A549 treated with CpdA at 1 μM for 4 hours (cell line): ENCODE measurements at places on chromosomes 2 and 18. TPM values are rescaled to one million over a fixed set of nuclear protein-coding genes. Genes with fewer than 3 reads are reported as not detected.

MEP1B gene
- 0.07 to 0.27 TPM in 2 of 5 replicates, not detected in the others for total RNA-seq

FOXI3 gene
- total RNA-seq, result not detected in 5 replicates

CFC1 gene
- total RNA-seq, result not detected in 5 replicates

CCDC121 gene
- 3.1 to 3.7 TPM (median 3.5 TPM) in 5 replicates for total RNA-seq

REG1A gene
- not detected in 5 replicates for total RNA-seq

KDSR gene
- 35.9 to 46.2 TPM (median 37.6 TPM) in 5 replicates for total RNA-seq

LBX2 gene
- 3.0 to 4.0 TPM (median 3.5 TPM) in 5 replicates for total RNA-seq

HOXD12 gene
- not detected in 5 replicates for total RNA-seq

CCDC148 gene
- 0.14 to 0.78 TPM (median 0.39 TPM) in 5 replicates for total RNA-seq

PRKRA gene
- 29.8 to 37.2 TPM (median 31.4 TPM) in 5 replicates for total RNA-seq

LIMS4 gene
- total RNA-seq, result 0.56 to 0.88 TPM (median 0.74 TPM) in 5 replicates

GAL3ST2 gene
- total RNA-seq, result 0.24 to 0.44 TPM (median 0.34 TPM) in 4 of 5 replicates, not detected in the other

GREB1 gene
- total RNA-seq, result 2.4 to 3.1 TPM (median 2.6 TPM) in 5 replicates

POTEF gene
- 0.02 TPM in 1 of 5 replicates, not detected in the others for total RNA-seq

MSTN gene
- total RNA-seq, result not detected in 5 replicates

C18orf54 gene
- 1.9 to 3.6 TPM (median 2.6 TPM) in 5 replicates for total RNA-seq

SERPINB3 gene
- total RNA-seq, result 0.09 to 0.26 TPM (median 0.17 TPM) in 4 of 5 replicates, not detected in the other

HNMT gene
- total RNA-seq, result 0.38 to 1.8 TPM (median 0.68 TPM) in 5 replicates

ELOA2 gene
- not detected in 5 replicates for total RNA-seq

SLC16A14 gene
- total RNA-seq, result 0.83 to 1.5 TPM (median 1.2 TPM) in 5 replicates

DSC1 gene
- not detected in 5 replicates for total RNA-seq

SNORC gene
- 4.5 to 13.2 TPM (median 10.4 TPM) in 5 replicates for total RNA-seq

ST6GAL2 gene
- total RNA-seq, result 18.8 to 31.5 TPM (median 19.4 TPM) in 5 replicates

PSTPIP2 gene
- total RNA-seq, result 0.16 to 0.47 TPM (median 0.33 TPM) in 5 replicates

FSHR gene
- not detected in 5 replicates for total RNA-seq

ALPG gene
- 0.06 to 0.23 TPM (median 0.12 TPM) in 4 of 5 replicates, not detected in the other for total RNA-seq

GKN2 gene
- 2.6 to 3.8 TPM (median 3.4 TPM) in 5 replicates for total RNA-seq

COLEC11 gene
- total RNA-seq, result 0.22 to 0.84 TPM (median 0.56 TPM) in 5 replicates

LINC00305 gene
- not detected in 5 replicates for total RNA-seq

EMILIN1 gene
- total RNA-seq, result 0.32 to 0.62 TPM (median 0.41 TPM) in 5 replicates

PROKR1 gene
- 0.03 TPM in 1 of 5 replicates, not detected in the others for total RNA-seq

RSAD2 gene
- 0.21 to 0.56 TPM (median 0.49 TPM) in 5 replicates for total RNA-seq

RAB27B gene
- total RNA-seq, result 13.2 to 20.1 TPM (median 14.3 TPM) in 5 replicates

RGPD5 gene
- 5.7 to 10.1 TPM (median 7.4 TPM) in 5 replicates for total RNA-seq

KIAA2012 gene
- total RNA-seq, result not detected in 5 replicates

IMPA2 gene
- total RNA-seq, result 49.9 to 63.6 TPM (median 57.2 TPM) in 5 replicates

BMP10 gene
- not detected in 5 replicates for total RNA-seq

RAPH1 gene
- 4.4 to 6.7 TPM (median 5.4 TPM) in 5 replicates for total RNA-seq

RGPD4 gene
- 0.06 to 0.07 TPM (median 0.06 TPM) in 4 of 5 replicates, not detected in the other for total RNA-seq

ERLEC1 gene
- total RNA-seq, result 57.4 to 70.8 TPM (median 61.7 TPM) in 5 replicates

C2orf74 gene
- 15.9 to 23.9 TPM (median 16.7 TPM) in 5 replicates for total RNA-seq

TTR gene
- 0.07 to 0.69 TPM (median 0.22 TPM) in 3 of 5 replicates, not detected in the others for total RNA-seq

ACMSD gene
- not detected in 5 replicates for total RNA-seq

ZC3H6 gene
- 0.33 to 0.59 TPM (median 0.44 TPM) in 5 replicates for total RNA-seq

UGT1A10 gene
- total RNA-seq, result 0.02 to 0.26 TPM (median 0.21 TPM) in 3 of 5 replicates, not detected in the others

AMER3 gene
- total RNA-seq, result not detected in 5 replicates

RFTN2 gene
- not detected in 5 replicates for total RNA-seq

FBXO48 gene
- 0.54 to 0.76 TPM (median 0.61 TPM) in 5 replicates for total RNA-seq

UPP2 gene
- total RNA-seq, result not detected in 5 replicates

DYNAP gene
- total RNA-seq, result not detected in 5 replicates

BMPR2 gene
- 10.7 to 17.7 TPM (median 15.2 TPM) in 5 replicates for total RNA-seq

RTP5 gene
- total RNA-seq, result not detected in 5 replicates

TUBB8B gene
- total RNA-seq, result not detected in 5 replicates

MC4R gene
- total RNA-seq, result not detected in 5 replicates

TXNDC2 gene
- total RNA-seq, result 0.10 to 0.35 TPM (median 0.21 TPM) in 5 replicates
